ENCODE measurements at places on chromosomes 6 and 20.

DNA sequence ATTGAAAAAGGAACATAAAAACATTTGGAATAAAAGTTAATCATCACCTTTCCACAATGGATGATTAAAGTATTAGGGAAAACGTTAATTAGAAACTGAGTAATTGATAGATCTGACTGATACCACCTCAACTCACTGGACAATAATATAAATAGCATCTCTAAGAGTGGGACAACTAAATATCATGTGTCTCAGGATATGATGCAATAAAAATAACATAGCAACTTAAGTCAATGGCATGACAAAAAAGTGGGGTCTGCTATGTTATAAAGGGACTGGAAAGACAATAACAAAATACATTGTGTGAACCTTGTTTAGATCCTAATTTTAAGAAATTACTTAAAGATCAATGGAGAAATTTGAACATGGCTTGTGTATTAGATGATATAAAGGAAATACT is 10.3 kb downstream of the OR12D1 start:
- no peak for DNase-seq

DNA sequence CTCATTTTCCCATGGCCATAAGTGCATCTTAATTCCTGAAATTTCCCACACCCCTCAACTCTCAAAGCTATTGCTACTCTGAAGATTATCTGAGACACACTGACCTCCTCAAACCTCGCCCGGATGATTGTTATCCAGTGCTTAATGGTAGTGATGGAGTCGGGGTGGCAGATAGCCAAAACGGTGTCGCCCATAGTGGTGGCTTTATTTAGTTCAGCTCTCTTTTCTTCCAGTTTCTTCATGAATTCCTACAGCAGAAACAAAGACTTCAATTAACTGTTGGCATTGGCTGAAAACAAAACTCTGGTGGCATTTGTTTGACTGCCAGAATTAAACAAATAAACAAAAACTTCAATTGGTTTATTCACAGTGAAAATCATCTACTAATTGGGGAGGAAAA is 165.4 kb downstream of the DST start:
- DNase-seq = no peak

DNA sequence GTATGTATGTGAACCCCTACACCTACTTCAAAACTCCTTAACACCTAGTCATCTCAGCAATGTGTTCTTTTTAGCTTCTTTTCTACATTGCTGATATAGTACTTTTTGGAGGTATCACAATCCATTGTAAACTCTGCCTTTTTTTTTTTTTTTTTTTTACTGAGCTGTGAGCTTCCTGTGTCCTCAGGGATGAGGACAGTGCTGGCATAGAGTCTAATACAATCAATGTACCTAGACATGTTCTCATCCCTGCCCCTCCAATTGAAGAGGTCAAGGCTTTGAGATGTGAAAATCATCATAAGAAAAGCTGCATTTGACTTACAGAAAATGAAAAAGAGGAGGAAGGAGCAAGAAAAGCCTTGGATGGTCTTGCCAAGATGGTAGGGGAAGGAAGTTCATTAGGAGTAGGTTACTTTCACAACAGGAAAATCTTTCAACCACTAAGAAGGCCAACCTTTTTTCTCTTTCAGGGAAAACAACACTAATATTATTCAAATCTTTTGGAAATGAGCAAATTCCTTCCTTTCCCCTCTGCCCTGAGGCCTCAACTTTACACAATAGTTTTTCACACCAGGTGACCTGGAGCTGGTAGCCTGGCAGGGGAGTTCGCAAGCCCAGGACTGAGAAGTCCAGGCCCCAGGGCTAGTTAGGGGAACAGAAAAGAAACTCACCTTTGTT is 2.8 kb upstream of the JARID2 start:
- no peak for DNase-seq

DNA sequence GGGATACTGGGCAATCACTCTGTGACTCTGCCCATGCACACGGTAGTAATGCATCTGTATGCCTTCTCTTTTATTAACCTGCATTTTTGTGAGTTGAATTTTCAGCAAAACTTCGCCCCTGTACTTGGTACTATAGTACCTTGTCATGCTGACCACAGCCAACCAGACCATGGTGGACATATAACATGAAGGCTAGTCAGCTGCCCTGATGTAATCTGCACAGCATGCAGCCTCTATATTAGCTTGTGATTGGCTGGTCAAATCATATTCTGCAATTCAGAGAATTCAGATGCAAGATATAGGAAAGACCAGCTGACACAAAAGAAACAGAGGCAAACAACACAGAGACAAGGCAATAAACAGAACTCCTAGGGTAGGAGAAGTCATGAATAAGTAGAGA is 200.9 kb upstream of the JARID2 start:
- peak; percentile 33 for DNase-seq

DNA sequence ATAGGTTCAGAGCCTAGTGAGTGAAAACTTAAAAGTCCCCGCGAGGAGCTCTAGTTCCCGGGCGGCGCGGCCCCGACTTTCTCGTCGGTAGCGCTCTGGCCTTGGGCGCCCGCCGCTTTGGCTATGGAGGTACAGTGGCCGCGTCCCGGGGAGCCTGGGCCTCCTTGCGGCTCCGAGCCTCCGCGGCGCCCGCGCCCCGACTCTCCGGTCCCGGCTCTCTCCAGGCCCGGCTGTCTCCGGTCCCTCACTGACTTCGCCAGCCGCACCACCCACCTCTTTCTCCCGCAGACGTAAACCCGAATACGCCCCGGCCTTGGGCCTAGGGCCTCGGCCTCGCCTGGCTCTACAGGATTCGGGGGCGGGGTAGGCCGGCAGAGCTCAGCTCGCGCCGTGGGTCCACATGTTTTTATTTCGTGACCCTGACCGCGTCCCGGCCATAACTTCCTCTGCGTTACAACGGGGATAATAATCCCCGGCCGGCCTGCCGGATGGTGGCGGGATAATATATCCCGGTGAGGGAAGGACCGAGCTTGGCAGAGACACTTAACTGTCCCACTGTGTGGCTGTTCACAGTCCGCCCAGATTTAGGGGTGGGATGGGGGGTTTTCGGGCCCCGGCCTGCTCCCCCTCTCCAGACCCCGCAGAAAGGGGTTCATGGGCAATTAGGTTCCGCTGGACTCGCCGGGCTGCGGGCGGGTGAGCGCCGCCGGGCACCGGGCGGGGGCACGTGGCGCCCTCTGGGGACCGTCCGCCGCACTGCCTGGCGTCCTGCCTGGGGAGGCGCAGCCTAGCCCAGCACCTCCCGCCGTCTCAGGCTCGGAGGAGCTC is 10.0 kb upstream of the TBX18 start:
- peak; percentile 22 for DNase-seq

DNA sequence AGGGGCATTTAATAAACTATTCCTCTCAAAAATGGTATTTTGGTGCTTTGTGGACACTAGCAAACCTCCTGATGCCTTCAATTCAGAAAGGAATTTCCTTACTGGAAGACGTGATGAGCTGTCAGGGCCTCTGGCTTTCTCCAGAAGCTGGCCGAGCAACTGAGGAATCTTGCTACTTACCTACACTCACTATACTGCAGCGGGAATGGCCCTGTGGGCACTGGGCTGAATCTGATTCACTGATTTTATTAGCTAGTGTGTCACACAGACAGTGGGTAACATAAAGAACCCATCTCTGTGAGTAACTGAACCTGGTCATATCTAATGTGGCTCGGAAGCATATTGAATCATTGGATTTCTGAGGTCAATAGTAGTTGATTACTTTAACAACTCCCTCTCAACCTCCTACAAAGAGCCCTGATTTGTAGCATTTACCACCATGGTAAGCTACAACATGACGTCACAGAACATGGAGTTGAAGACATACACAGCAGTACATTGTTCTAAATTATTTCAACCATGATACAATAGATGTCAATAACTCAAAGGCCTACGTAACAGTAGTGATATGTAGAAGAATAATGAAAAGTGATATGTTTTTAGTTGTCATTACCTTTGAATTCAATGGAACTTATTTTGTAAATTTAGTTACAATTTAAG is 232.1 kb downstream of the SYNE1 start:
- no peak for DNase-seq

DNA sequence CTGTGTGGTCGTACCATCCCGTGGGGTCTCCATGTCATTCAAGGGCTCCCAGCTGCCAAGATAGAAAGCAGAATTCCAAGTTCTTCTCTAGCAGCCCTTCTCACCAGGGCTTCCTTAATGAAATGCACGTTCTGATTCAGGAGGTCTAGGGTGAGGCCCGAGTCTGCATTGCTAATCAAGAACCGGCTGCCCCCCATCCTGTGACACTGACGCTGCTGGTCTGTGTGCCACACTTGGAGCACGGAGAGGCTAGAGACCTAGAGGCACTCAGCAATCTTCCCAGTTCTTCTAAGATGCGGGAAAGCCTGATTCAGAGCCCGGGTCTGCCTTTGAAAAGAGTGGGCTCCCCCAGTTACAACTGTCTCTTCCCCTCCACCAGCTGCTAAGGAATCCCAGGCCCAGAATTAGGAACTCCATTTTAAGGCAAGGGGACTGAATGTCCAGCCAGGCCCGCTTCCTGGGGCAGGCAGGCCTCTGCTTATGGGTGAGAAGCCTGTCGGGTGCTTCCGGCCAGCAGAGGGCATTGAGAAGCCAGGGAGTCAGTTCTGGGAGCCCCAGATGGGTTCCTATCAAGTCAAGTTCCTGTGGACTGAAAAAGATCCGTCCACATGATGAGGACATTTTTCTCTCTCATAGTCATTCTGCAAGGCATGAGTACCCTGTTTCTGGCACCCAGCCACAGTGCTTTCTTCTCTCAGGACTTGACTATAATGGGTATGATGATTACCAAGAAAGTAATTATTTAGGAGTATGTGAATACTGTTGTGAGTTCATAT is 69.8 kb upstream of the RIN2 start:
- peak; percentile 47 for DNase-seq

GRCh38 chr6:169371344-169372127 is 117.9 kb upstream of the THBS2 start:
- peak; percentile 16 for DNase-seq

- no peak for DNase-seq
Measured at GRCh38 chr6:72288592-72288991, 333.3 kb upstream of the KCNQ5 start.

DNA sequence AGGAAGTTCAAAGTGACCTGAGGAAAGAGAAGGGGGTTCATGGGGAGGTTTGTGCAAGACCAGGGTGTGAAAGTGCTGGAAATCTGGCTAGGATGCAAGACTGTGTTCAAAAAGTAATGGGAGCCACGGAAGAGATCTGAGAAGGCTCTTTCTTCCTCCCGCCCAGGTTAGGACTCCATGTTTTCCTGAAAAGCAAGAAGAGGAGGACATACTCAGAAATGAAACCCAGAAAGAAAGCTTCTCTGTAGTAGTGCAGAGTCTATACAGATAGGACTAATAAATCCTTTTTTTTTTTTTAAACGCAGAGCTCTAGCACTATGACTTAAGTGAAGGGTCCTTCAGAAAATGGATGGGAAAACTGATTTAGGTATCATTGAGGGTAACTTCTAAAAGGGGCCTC is 3.2 kb upstream of the DDO start:
- no peak for DNase-seq

GRCh38 chr20:23159256-23159946 is 73.3 kb upstream of the CD93 start:
- DNase-seq = no peak

- DNase-seq = no peak
Measured at GRCh38 chr6:139231206-139231605, 60.6 kb downstream of the TXLNB start.

GRCh38 chr6:11852061-11852651 is 73.6 kb upstream of the ADTRP start:
- DNase-seq = no peak

GRCh38 chr6:93801101-93801847 is 381.9 kb upstream of the EPHA7 start:
- no peak for DNase-seq

DNA sequence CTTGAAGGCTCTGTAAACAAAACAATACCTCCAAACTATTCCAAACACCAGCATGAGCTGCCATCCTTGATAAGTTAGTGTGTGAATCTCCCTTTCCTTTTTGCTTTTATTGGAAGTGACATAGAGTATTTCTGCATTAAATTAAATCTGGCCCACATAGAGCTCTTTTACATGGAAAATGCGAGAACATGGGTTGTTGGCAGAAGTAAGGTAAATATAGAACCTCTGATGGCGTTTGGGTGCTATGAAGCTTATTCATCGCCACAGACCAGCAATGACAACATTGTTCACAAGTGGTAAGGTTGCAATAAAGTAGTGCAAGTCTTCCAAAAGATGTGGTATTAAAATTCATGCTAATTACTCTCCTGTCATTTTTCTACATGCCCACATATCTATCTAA is 445.8 kb upstream of the JAG1 start:
- no peak for DNase-seq

DNA sequence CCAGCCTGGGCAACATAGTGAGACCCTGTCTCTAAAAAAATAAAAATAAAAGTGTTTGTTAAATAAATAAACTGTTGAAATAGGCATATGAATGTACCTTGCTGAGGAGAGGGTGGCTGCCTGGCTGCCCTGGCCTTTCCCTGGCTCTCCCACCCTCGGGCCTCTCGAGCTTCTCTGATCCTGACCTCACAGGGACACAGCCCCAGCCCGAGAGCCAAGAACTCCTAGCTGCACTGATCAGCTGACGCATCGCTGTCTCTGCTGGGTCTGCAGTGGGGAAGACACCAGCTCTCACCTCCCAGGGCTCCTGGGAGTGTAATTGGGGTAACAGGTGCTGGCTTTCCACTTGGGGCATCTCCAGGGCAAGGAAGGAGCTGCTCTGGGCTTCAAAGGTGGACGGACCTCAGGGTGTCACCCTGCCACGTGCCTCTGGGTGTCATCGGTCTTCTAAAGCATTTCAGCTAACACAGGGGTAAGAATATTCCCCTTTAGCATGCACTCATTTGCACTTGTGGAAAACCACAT is 6.9 kb downstream of the TCF15 start:
- no peak for DNase-seq

GRCh38 chr6:26156850-26157250 is 69.6 kb downstream of the HFE start:
- DNase-seq = no peak

DNA sequence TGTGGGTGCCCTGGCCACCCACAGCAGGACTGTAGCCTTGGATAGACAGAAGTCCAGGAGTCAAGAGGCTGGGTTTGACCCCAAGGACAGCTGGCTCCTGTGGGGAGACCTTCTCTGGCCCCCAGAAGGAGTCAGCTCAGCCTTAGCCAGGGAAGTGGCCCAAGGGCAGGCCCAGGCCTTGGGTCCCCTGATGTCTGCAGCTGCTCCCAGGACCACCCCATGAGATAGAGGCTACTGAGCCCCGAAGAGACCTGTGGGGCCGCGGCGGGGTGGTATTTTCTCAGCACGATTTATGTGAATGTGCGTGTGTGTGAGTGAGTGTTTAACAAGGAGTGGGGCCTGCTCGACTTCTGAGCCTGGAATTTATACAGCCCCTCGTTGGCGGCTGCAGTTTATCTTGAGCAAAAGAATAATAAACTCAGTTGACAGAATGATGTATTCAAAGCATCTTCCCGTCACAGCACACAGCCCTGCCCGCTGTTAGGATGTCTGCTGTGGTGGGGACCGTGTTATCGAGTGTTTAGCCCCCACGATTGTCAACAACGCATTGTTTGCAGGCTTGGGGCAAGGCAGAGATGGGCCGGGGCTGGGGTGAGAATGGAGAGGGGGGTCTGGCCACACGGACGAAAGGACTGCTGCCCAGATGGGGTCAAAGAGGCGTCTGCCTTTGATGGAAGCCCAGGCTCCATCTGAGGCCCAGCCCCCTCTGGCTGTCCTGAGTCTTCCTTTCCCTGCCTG is 163.3 kb downstream of the VEGFA start:
- DNase-seq = no peak

- DNase-seq = no peak
Measured at GRCh38 chr6:121925024-121925423, 474.4 kb upstream of the HSF2 start.
